ENCODE measurements at places on chromosomes 3 and 15.
A peak's percentile ranks its signal among the peaks of the same experiment; 100 is the strongest.

- DNase-seq, result no peak
Observed at GRCh38 chr3:188185717-188186251, 31.8 kb downstream of the LPP start.

DNA sequence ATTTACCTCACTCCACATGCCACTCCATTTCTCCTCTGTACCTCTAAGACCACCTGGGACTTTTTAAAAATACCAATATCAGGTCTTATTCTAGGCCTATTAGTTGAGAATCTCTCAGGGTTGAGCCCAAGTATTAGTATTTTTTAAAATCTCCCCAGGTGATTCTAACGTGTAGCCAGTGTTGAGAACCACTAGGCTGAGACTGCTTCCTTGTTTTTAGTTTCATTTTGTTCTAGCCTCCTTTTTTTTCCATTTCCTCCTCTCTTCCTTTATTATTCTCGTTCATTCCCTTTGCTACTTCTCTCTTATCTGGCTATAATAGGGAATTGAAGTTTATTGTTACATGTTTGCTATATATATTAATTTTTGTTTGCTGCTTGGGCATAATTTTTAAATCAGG is 217.8 kb upstream of the CD96 start:
- DNase-seq, result no peak

GRCh38 chr15:69145149-69145693 is 15.2 kb upstream of the GLCE start:
- DNase-seq, result no peak

DNA sequence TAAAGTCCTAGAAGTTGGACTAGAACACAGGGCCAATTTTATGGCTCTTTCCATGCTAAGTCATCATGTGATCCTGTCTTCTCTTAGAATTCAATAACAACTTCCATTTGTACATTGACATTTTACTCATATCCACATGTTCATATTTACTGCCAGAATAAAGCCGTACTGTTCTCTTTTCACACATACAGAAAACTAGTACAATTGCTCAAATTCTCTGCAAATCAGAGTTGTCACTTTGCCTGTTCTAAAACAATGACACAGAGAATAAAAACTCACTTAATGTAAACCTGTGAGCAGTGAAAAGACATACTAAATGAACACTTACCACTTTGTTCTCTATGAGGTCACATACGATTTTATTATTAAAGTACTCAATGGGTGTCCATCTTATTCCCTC is 3.5 kb downstream of the LDHAL6B start:
- DNase-seq, result no peak

- DNase-seq, result no peak
Observed at GRCh38 chr15:52178765-52179164, 12.4 kb downstream of the GNB5 start.

GRCh38 chr15:100341750-100342560 is at the start of gene ADAMTS17:
TSS of gene ADAMTS17 (minus strand) at chr15:100341975. CDS start at chr15:100341899, 76 bp downstream.
- DNase-seq, result peak; percentile 83

DNA sequence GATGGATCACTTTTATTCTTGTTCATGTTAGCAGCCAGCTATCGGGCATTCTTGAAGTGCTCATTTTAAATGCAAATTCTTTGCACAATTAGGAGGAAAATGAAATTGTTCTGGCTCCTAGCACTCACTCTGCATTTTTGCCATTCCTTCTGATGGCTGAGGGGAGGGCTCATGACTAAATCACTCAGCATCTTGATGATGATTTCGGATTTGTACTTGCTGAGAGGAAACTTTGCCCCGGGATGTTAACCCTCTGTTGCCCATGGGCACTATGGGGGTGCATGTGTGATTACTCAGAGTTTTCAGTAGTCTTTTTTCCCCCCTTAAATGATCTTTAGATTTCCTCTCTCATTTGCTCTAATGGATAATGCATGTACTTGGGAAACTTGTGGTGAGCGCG is 299.6 kb upstream of the C2CD4B start:
- no peak for DNase-seq

- no peak for DNase-seq
Observed at GRCh38 chr3:12394569-12395271, 89.6 kb upstream of the TSEN2 start.

DNA sequence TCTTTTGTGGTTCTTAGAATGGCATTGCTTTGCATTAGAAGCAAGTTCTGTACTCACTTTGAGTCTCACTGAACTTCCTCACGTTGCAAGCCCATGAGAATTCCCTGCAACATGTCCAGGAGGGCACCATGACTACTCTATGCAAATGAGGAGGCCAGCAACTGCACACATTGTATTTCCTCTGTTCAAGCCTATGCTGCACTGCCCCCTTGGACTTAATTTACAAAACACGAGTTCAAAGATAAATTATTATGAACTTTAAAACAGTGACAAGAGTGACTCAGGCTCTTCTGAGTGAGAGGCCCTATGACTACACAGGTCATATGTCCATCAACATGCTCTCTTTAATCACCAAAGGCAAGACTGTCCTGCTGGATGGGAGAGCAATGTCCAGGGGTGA is 484.2 kb upstream of the ATP11B start:
- DNase-seq, result no peak

DNA sequence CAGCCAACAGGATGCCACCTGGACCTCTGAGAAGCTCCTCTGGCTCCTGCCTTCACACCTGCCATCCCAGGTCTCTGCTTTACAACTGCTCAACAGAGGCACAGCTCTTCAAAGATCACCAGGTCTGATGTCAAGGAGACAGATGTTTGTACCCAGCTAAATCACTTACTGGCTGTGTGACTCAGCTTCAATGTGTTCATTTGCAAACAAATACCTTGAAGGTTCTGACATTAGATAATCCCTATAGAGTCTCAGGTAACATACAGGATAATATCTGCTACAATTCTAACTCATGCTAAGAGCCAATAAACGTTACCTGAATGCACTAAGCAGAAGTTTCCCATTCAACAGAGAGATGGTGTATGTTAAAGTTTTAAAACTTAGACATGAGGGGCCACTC is 163.4 kb upstream of the IGF1R start:
- no peak for DNase-seq

GRCh38 chr3:71225951-71226564 is 357.5 kb downstream of the FOXP1 start:
- no peak for DNase-seq

GRCh38 chr3:133757701-133758567 is 11.7 kb downstream of the TF start:
- no peak for DNase-seq

DNA sequence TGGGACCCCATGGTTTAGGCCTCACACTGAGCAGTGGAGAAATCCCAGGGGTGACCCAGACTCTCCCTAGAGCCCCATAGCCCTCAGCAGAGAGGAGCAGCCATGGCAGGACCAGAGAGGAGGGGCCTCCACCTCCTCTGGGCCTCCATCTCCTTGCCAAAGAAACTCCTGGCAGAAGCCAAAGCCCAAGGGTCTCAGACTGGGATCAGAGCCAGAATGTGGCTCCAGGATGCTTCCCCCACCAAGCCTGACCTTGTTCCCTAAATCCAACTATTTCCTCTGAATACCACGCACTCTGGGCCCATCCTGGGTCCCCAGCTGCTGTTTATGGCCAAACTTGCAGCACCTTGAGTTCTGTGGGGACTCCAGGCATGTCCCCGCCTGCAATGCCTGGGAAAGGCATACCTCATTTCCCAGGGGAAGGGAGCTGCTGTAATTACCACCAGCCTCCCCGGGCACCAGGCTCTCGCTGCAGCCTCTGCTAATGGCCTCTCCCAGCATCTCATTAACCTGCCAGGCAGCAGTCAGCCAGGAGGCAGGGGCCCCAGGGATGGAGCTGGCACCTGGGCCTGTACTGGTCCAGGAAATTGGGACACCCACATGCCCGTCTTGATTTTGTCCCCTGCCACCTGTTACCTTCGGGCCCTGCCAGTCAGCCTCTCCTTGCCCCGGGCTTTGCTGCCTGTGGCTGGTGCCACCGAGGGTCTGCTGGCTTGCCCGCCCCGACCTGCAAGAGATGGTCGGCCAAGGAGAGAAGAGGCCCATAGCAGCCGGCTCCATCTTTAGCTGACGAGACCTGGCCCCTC is 4.6 kb downstream of the CCDC9B start:
- DNase-seq, result no peak

DNA sequence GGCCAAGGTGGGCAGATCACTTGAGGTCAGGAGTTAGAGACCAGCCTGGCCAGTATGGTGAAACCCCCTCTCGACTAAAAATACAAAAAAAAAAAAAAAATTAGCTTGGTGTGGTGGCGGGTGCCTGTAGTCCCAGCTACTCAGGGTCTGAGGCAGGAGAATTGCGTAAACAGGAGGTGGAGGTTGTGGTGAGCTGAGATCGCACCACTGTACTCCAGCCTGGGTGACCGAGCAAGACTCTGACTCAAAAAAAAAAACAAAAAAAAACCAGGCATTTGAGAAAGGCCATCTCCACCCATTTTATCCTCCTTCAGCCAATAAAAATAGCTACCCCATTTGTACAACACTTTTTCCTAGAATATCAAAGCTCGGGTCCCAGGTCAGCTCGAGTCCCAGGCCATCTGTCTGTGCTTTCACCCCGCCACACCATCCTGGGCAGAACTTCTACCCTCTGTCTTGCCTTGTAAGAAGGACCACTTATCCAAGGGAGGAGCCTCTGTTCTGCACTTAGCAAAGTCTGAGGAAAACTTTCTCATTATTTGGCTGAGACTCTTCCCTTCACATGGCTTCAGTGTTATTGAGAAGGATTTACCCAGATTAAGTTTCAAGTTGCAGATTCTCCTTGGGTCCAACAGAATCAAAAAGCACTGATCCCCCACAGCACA is 99.1 kb downstream of the MESD start:
- no peak for DNase-seq

All from nucleus accumbens (tissue), 56 donors.